CD4-positive, alpha-beta T cell treated with Interferon alpha-2 for 1 hour (primary cell): ENCODE measurements at places on chromosomes 11 and 22.

GRCh38 chr11:35021589-35021988 is 105.2 kb downstream of the PDHX start:
- DNase-seq: no peak

GRCh38 chr22:36724836-36725235 is 21.3 kb upstream of the CACNG2 start:
- DNase-seq: no peak

DNA sequence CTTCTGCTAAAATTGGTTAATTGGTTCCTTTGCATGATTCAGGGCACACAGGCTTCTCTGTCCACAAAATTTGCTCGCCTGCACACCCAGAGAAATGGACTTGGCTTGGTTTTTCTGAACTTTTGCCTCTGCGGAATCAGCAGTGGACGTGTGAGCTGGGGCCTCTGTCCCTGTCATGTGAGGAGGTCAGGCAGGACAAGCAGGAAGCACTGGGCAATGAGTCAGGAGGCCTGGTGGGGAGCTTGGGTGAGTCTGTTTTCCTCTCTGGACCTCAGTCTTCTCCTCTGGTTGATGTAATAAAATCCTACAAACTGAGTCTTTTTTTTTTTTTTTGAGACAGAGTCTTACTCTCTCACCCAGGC is 10.4 kb upstream of the CELSR1 start:
- DNase-seq: no peak

DNA sequence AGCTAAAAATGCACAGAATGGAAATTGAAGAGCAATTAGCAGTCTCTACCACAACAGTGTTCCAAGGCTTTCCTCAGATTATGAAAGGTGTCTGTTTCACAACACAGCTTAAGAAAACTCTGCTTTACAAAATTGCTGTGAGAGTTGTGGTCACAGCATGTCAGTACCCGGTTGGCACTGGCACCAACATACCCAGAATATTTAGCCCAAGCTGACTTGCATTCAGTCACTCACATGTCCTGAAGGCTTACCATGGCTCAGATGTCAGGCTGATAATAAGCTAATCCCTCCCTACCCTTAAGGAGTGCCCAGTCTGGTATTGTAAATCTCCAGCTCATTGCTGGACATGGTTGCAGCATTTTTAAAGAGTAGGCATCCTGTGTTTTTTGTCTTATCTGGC is 14.9 kb downstream of the NCR3LG1 start:
- no peak for DNase-seq

- DNase-seq: no peak
Measured at GRCh38 chr22:36145881-36146280, 14.7 kb downstream of the APOL3 start.

GRCh38 chr11:122307476-122308035 is 191.5 kb upstream of the BLID start:
- no peak for DNase-seq

GRCh38 chr11:60634126-60634525 is 65.3 kb upstream of the MS4A8 start:
- DNase-seq: no peak

DNA sequence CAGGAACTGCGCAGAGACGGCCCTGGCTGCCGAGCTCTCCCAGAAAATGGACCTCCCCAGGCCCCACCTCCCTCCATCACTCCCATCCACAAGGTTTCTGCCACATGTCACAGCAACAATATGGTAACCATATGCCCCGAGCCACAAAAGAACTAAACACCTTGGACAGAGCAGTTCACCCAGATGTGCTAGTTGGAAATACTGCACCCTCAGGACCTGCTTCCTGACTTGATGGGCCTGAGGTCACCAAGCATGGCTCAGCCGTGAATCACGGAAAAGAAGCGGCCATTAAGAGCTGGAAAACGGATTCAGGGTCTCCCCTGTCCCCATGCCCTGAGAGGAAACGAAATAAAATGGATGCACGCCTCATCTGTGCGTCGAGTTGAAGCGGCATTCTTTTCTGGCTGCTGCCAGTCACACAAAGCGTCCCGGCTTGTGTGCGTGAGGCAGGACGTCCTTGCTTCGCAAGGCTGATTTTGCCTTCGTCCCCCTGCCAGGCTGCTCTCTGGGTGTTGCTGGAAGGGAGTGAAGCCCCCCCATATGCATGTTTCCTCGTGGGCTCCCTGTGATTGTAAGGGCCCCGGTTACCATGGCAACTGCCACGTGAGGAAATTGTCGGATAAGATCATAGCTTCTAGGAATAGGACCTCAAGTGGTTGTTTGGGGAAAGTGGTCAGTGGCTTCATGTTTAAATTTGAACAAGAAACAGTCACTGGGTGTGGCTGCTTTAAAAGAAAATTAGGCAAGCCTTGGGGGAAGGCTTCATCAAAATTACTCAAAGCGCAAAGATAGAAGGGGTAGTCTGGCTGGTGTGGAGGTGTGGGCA is 51.7 kb downstream of the FLI1 start:
- no peak for DNase-seq

GRCh38 chr11:31821766-31822165 is 10.6 kb upstream of the PAX6 start:
- no peak for DNase-seq

- DNase-seq: no peak
Measured at GRCh38 chr11:5837695-5838094, 4.0 kb downstream of the OR52E6 start.

DNA sequence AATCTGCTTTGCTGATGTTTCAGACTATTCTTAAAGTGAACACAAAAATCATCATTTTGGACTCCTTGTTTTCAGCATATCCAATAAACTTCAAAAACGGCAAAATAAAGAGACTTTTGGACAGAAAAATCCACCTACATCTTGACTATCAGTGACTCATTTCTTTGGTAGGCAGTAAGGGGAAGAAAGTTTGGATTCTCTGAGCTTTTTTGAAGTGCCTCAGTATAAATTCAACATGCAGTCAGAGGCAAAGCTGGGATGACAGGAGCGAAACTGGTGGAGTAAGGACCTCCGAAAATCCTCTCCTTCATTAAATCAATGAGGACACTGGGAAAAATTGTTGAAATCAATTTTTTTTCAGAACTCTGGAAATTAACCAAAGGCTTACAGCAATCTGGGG is 29.7 kb downstream of the EFCAB6 start:
- no peak for DNase-seq

DNA sequence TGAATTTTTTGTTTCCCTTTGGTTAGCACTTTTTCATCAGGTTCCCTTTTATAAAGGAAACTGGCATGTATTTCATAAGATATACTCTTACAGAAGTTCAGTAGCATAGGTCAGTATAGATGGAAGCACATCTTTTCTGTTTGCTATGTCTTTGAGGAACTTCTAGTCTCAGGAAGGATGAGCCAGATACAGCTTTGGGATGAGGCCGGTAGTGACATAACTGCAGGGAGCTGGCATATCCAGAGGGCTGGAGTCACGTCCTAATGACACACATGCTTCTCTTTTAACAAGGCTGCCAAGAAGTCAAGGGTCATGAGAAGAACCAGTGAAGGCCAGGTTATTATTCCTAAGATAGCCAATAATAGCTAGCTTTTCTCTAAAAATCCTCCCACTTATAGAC is 33.3 kb upstream of the ADSL start:
- DNase-seq: no peak

- DNase-seq: peak; percentile 80
Measured at GRCh38 chr11:68843703-68844312, 2.1 kb upstream of the CPT1A start.

DNA sequence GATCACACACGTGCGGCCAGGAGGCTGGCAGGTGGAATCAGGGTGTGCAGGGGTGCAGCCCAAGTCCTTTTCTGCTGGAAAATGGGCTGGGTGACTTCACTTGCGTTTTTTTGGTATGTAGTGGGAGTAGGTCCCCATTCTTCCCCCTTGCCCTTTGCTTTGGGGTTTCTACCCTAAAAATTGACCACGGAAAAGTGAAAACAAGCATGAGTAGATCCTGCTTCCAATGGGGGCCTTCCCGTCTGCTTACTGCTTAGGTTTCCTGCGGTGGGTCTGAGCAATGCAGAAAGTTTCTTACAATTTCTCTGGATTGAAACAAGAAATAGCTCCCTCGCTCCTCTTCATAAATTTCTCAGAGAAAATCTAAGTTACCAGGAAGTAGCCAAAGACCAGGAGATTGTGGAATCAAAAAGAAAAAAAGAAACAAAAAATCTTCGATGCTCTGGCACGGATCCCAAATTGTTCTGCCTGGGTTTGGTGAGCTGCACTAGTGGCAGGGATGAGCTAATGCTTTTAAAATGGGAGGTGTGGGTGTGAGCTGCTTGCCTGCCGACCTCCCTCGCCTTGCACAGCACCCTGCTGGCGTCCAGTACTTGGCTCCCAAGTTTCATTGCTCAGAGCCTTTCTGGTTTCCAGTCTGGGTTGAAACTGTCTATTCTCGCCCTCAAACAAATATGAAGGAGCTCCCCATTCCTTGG is 2.4 kb downstream of the TIMP3 start:
- DNase-seq: no peak
